ENCODE measurements at places on chromosomes 2 and 18.

DNA sequence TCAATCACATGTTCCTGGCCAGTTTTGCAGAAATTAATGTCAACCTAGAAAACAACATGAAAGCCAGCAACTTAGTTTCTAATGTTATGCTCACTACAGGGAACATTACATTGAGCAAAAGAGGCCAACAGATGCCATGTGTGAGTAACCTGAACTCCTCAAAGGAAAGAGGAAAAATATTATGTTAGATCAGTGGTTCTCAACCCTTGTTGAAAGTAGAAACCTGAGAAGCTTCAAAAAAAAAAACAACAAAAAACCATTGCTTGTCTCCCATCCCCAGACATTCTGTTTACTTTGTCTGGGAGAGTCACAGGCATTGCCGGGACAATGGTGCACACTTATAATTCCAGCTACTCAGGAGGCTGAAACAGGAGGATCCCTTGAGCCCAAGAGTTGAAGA is 57.7 kb downstream of the METTL4 start:
- DNase-seq = no peak

- no peak for DNase-seq
These were observed 24.6 kb downstream of the PRKRA start for GRCh38 chr2:178426388-178426787.

- DNase-seq = no peak
These were observed 151.0 kb downstream of the TMEM17 start for GRCh38 chr2:62354771-62355561.

DNA sequence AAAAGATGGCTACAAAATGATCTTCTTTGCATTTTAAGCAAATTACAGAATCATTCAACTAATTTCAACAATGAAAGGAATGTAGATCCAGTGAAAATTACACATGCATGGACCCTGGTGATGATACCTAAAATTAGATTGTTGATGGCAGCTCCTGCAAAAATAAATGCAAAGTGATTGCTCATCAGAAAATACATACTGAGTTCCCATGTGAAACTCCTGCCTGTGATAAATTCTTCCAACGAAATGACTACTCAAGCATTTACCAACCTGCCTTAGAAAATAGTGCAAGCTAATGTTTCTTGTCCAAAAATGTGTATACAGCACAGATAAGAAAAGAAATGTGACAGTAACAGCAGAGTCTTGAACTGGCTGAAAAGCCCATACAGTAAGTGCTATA is 300.0 kb upstream of the REV1 start:
- no peak for DNase-seq

DNA sequence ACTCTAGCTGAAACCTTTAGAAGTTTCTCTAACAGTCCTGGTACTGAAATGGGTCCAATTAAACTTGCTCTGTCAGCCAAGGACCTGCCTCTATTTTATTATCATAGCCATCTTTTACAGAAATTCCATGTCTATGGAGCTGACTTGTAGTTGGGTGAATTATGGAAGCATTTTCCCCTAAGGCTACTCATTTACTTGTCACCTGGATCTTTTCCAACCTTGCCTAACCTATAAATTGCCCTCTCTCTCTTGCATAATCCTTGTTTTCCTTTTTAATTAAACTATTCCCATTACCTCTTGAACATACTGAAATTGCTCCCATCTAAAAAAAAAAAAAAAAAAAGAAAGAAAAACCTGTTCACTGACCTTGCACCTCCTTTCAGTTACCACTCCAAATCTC is 74.6 kb upstream of the DOK6 start:
- no peak for DNase-seq

DNA sequence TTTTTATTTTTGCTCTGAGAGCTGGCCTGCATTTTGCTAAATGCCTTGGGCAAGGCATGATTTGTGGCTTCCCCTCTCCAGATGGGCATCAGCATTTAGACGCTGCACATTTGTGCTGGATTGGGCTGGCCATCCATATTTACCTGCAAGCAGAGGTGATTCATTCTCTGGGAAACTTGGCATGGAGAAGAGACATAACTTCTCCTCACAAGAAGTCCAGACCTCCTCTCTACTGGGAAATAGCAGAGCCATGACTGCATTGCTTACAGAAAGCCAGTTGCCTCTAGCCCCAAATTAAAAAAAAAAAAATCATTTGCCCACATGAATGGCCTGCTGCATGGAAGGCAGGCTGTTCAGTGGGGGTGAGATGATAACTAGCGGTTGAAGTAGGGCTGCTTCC is 120.1 kb downstream of the ACTR3 start:
- no peak for DNase-seq

DNA sequence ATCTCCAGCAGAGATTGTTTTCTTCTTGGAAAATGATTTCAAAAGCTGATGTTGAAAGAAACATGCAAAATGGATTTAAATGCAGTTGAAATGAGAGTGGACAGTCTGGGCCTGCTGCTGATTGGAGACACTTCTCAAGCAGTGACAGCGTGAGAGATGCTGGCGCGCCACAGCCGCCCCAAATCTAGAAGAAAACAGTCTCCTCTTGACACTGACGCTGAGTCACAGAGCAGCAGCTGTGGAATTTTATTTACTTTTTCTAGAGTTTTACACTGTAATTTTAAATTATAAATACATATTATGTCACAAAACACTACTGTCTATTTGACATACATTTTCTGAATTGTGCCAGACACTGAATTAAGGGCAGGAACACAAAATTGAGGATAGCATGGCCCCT is 121.8 kb upstream of the TMEM200C start:
- no peak for DNase-seq

DNA sequence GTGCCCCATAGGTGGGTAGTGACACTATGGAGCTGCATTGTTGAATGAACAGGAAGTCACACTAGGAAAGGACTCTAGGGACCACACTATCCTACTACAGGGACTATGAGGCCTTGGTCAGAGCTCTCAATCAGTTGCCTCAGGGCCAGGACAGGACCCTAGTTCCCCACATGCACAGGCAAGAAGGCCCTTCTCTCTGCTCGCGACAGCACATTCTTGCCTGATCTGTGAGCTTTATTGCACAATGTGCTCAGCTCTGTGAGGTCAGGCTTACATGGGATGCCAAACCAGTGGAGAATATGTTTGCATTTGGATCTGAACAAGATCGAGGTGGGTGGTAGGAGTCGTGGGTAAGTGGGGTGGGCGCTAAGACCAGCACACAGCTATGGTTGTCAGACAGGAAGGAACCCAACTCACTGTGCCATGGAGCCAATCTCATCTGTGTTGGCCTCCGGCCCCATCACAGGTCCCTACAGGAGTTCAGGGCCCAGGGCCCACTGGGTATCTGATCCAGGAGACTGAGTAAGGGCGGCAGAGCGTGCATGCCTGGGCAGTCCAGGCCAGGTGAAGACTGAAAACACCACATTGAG is 8.0 kb downstream of the PCARE start:
- DNase-seq = no peak
